ENCODE measurements at places on chromosomes 7 and 10.

GRCh38 chr10:49663596-49663995, 15.9 kb upstream of the C10orf53 start:
- DNase-seq = no peak

- no peak for DNase-seq
Observed at GRCh38 chr7:142668495-142668894, 80.8 kb upstream of the PRSS1 start.

- DNase-seq = no peak
Observed at GRCh38 chr7:138891446-138891810, 89.8 kb downstream of the KIAA1549 start.

- DNase-seq = no peak
Observed at GRCh38 chr10:93062514-93063143, 2.0 kb downstream of the CYP26C1 start.

GRCh38 chr10:75773231-75773780, 341.9 kb downstream of the LRMDA start:
- no peak for DNase-seq

DNA sequence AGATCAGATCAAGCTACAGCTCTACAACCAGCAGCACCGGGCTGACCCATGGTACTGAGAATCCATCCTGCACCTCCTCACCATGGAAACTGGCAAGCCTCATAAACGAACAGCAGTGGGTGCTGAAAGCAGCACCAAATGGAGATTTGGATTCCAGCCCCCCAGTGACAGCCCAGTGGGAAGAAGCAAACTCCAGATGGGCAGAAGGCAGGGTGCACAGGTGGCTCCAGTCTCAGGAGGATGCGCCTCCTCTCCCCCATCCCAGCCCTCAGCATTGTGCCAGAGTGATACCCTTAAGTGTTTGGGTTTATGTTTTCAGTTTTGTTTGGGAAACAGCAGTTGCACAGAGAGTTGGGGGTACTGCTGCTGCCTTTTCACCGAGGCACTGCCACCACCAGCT, 20.6 kb upstream of the SMO start:
- DNase-seq = no peak

DNA sequence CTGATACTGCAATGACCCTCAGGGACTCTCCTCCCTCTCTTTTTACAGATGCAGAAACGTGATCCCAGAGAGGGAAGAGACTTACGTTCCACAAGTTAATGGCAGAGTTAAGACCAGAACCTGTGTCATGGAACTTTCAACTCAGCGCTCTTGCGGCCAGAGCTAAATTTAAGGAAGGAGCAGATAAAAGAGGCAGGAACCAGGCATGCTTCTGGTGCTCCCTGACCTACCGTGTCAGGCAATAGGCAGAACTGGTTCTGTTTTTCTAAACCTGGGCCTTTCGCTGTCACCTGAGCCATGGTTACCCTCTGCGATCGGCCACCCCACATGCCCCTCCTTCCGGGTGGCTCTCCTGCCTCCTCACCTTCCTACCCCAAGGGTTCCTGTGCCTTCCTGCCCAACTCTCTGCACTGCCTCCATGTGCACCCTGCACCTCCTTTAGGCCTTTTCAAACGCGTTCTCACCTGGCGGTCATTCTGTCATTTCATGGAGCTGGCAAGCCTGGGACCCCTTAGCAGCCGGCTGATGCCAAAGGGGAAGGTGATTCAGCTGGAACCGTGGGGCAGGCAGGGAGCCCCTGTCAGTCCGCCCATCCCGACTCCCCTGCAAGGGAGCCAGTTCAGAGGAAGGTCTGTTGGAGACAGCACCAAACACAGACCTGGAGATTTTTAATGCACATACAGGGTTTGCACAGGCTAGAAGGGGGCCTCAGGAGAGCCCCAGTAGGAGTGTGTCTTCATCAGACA, 7.7 kb upstream of the GBX1 start:
- no peak for DNase-seq

DNA sequence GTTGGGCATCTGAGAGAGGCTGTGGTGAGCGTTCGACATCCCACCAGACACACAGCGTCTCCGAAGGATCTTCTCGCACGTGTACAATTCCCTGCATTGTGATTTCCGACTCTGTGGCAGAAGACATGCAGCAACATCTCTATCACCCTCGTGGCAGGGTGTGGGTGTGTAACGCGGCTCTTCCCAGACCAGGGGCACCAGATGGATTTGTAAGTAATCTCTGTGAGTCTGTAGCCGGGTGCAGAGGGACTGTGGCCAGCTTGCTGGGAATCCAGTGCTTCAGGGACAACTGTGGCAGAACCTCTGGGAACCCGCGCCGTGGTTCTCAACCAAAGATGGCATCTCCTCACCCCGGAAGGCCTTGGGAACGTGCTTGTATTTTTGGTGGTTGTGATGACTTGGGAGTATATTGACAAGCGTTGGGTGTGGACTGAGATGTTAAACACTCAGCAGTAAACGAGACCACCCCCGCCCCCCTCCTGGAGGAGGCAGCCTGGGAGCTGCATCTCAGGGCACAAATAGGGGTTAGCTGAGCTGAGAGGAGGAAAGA, 21.2 kb downstream of the FOXL3 start:
- no peak for DNase-seq

GRCh38 chr7:77550586-77550985, 13.5 kb downstream of the PTPN12 start:
- DNase-seq = no peak

DNA sequence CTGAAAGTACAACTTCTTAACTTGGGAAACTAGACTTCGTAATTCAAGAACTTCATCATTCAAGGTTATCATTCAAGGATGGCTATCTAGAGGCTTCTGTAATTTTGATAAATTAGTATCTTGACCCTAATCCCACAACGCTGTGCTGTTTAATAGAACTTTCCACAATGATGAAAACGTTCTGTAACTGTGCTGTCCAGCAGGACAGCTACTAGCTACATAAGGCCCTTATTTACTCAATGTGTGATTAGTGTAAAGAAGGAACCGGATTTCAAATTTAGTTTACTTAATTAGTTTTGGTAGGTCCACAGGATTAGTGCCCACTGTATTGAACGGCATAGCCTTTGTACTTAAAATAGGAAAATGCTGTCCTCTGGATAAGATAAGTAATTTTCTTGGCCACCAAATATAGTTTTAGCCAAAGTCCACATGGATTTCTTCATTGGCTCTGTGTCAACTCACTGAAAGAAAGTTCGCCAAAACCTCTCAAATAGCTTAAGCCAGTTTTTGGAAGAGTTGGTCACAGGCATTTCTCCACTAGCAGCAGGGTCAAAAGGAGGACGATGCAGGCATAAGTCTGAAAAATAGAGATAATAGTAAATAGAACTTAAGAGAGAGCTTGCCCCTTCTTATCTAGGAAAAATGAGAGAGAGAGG, 17.3 kb downstream of the DGKI start:
- no peak for DNase-seq

- no peak for DNase-seq
Observed at GRCh38 chr7:37095122-37095521, 353.5 kb downstream of the ELMO1 start.

GRCh38 chr7:158014976-158015375, 572.6 kb downstream of the PTPRN2 start:
- no peak for DNase-seq

DNA sequence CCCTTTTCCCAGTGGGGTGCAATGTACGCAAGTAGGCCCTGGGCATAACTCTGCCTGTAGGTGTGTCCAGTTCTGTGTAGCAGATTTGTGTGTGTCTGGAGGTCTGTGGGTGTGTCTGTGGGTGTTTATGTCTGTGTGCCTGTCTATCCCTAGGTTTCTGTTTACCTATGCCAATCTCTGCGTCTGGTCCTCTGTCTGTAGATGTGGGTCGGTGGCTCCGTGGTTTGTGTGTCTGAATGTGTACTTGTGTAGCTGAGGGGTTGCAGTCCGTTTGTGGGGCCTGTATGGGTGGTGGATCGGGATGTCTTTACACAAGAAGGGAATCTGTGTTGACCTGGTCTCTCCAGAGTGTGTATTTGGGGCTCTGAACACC, 932 bp downstream of the NYAP1 start:
- DNase-seq = no peak

DNA sequence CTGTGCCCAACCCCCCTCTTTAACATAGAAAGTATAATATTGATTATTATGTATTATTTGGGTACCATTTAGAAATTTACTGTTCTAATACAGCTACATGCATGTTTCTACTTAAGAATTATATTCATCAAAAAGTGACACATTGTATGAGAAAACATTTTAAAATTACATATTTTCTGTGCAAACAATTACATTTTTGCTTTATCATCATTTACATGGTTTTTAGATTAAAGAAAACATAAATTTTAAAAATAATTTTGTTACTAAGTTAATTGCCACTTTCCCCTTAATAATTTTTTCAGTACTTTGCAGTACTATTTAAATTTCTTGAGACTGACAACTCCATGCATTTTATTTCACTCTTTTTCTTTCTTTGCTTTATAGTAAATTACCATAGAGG, 95.3 kb upstream of the GATAD1 start:
- no peak for DNase-seq

DNA sequence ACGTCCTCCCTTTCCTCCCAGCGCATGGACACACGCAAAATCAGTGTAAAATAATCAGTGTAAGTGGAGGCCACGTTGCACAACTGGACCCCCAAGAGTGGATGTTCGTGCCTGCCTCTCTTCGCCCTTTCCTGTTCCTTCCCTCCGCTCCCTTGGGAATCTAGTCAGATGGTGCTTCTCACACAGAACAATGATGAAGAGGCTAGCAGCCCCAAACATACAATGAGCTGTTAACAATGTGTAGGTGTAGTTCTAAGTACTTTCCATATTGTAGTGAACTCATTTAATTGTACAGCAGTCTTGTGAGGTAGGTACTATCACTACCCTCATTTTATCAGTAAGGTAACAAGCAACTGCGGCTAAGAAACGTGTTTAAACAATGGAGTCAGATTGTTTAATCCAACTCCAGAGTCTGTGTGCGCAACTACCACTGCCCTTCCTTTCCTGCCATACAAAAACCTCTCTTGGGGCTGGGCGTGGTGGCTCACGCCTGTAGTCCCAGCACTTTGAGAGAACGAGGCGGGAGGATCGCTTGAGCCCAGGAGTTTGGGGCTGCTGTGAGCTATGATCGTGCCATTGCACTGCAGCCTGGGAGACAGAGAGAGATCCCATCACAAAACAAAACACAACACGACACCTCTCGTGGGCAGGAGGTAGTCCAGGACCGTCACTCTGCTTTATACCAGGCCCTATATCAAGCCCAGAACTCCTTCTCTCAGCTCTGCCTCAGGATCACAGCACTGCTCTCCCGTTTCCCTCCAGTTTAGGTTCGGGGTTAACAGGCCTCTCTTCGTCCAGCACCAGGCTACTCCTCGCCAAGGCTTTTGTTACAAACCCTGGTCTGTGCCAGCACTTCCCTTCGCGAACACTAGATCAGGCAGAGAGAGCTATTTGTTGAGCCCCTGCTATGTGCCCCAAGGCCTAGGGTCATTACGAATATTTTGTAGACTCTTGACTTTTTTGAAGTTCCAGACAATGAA, 1.1 kb downstream of the FKBP9 start:
- no peak for DNase-seq

- DNase-seq = no peak
Observed at GRCh38 chr10:97915346-97916131, 65.9 kb downstream of the GOLGA7B start.

GRCh38 chr7:138278601-138279000, 181.5 kb upstream of the TRIM24 start:
- DNase-seq = no peak

DNA sequence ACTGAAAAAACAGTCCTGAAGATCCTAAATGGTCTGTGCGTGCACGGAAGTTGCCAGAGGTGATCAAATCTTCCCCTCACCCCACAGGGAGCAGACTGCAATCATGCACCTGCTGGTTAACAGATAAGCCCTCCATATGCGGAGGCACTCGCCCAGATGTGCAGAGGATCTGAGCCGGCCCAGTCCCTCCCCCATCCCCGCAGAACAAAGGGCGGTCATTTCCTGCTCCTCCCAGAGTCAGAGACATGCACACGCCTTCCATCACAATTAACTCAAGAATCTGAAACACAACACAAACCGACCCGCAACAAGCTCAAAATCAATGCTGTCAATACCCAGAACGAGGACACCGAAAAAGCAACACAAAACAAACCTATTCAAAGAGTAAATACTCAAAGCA, 24.2 kb downstream of the CRTAC1 start:
- no peak for DNase-seq

GRCh38 chr7:121132940-121133339, 144.4 kb downstream of the CPED1 start:
- DNase-seq = no peak

DNA sequence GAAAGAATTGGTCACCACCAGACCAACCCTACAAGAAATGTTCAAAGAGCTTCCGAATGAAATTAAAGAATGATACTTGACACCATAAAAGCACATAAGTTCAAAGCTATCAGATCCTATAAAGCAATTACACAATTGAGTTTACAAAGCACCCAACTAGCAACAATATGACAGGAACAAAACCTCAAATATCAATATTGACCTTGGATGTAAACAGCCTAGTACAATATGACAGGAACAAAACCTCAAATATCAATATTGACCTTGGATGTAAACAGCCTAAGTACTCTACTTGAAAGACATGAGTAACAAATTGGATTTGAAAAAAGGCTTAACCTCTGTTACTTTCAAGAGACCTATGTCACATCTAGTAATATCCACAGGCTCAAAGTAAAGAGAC, 1201.4 kb downstream of the XPNPEP1 start:
- DNase-seq = no peak

- no peak for DNase-seq
Observed at GRCh38 chr10:97163781-97164501, 21.8 kb downstream of the SLIT1 start.

- no peak for DNase-seq
Observed at GRCh38 chr7:43489257-43489656, 93.7 kb upstream of the STK17A start.

DNA sequence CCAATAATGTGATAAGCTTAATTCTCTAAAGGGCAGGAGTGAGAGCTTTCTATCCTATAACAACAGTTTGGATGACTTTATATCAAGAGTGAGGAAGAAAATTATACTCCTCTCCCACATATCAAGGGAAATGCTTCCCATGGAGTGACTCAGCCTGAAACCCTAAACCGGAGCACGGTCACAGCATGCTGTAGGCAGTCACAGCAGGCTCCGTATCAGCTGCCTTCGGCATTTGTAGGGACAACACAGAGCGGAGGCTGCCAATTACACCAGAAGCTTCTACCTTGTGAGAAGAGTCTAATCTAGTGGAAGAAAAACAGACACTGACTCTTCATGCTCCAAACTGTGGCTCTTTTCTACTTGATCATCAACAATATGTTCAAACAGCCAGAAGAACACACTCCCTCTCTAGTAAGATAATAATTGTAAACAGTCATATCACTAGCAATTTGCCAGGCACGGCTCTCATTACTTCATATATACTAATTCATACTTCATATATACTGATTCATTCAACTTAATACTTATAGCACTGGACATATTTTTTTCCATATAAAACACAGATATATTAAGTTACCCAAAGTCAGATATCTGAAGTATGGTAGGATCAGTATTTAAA, 65.9 kb downstream of the DGKB start:
- no peak for DNase-seq

- no peak for DNase-seq
Observed at GRCh38 chr10:111705021-111705420, 478.5 kb downstream of the GPAM start.

GRCh38 chr7:22008087-22008486, 62.4 kb upstream of the CDCA7L start:
- no peak for DNase-seq
